ENCODE measurements at places on chromosomes 11 and 22.

GRCh38 chr22:46362934-46363515 lies 27.5 kb downstream of the TRMU start:
- no peak for DNase-seq

GRCh38 chr11:103953797-103954486 lies 82.5 kb upstream of the DDI1 start:
- DNase-seq = no peak

DNA sequence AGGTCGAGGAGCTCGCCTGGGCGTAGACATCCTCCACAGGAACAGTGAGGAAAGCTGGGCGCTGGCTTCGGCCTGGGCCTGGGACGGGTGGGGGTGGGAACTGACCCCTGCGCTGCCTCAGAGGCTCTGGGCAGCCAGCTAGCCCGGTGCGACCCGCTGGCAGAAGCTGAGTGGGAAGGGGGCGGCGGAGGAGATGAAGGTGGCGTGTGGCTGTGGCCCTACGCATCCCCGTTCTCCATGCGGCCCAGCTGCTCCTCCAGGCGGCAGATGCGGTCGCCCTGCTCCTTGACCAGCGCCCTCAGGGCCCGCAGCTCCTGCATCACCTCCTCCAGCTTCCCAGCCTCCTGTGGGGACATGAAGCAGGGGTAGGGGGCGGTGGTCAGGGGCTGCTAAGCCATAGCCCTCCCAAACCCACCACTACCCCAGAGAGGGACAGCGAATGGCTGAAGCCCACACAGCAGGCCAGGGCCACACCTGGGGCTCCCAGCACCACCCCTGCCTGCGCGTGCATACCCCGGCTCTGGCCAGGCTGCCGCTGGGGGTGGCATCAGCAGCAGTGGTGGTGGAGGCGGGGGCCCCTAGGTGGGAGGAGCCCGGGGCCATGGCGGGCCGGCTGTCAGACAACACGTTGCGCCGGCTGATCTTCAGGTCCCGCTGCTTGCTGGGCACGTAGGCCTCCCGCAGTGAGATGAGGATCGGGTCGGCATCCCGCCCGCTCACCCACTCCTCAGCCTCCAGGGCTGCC lies 848 bp upstream of the PTPRCAP start:
- DNase-seq = no peak

DNA sequence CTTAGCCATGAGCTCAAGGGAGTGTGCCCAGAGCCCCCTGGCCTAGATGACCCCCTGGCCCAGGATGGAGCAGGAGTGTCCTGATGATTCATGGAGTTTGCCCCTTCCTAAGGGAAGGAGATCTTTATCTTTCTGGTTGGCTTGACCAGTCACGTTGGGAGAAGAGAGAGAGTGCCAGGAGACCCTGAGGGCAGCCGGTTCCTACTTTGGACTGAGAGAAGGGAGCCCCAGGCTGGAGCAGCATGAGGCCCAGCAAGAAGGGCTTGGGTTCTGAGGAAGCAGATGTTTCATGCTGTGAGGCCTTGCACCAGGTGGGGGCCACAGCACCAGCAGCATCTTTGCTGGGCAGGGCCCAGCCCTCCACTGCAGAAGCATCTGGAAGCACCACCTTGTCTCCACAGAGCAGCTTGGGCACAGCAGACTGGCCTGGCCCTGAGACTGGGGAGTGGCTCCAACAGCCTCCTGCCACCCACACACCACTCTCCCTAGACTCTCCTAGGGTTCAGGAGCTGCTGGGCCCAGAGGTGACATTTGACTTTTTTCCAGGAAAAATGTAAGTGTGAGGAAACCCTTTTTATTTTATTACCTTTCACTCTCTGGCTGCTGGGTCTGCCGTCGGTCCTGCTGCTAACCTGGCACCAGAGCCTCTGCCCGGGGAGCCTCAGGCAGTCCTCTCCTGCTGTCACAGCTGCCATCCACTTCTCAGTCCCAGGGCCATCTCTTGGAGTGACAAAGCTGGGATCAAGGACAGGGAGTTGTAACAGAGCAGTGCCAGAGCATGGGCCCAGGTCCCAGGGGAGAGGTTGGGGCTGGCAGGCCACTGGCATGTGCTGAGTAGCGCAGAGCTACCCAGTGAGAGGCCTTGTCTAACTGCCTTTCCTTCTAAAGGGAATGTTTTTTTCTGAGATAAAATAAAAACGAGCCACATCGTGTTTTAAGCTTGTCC lies 14.3 kb downstream of the ADORA2A start:
- no peak for DNase-seq

DNA sequence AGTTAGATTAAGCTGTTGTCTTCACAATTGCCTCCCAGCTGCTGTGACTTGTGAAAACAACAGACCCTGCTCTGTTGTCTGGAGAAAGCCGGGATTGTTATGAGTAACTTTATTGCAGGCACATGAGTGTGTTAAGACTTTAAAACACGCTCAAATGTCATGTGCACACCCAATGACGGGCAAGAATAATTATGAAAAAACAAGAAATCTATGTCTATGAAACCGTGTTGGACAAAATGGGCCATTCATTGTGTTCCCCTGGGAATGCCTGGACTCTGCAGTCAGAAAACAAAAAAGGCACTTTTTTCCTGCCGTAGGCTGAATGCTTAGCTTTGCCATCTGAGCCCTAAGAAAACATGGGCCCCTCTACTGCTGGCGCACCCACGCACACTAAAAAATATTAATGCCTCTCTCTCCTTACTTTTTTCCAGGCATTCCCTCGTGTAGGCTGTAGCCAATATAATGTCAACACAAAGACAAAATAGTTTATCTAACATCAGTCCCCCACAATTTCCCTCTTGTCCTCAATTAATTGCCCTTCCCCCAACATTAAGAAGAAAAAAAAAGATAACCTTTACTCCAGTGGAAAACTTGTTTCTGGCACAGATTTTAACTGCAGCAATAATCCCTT lies 207.9 kb downstream of the SOX6 start:
- DNase-seq = no peak

- no peak for DNase-seq
Measured at GRCh38 chr11:79390477-79390876, 50.4 kb downstream of the TENM4 start.

DNA sequence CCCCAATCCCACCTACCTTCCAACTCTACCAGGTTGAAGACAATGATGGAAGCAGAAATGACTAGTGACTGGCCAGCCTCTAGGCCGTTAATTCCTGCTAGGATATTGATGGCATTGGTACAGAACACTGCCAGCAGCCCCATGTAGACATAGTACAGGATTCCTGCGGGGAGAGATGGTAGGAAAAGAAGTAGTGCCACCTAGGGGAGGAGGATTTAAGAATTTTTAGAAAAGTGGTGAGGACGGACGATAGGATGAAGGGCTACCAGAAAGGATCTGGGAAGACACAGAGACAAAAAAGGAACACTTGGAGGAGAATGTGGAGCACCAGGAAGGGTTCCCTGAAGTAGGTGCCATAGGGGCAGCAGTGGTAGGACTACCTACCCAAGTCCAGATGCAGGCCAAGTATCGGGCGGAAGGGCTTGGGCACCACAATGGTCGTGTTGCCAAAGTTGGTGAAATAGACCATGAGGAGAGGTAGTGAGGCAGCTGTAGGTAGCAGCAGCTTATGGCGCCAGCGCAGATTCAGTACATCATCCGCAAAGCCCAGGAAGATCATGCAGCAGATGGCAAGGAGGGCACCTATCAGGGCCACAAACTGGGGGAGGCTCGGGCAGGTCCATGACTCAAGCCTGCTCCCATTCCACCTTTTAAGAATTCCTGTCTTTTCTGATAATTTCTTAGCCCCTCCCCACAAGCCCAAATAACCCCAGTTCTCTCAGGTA lies 1.2 kb downstream of the DPAGT1 start:
- peak; percentile 61 for DNase-seq

DNA sequence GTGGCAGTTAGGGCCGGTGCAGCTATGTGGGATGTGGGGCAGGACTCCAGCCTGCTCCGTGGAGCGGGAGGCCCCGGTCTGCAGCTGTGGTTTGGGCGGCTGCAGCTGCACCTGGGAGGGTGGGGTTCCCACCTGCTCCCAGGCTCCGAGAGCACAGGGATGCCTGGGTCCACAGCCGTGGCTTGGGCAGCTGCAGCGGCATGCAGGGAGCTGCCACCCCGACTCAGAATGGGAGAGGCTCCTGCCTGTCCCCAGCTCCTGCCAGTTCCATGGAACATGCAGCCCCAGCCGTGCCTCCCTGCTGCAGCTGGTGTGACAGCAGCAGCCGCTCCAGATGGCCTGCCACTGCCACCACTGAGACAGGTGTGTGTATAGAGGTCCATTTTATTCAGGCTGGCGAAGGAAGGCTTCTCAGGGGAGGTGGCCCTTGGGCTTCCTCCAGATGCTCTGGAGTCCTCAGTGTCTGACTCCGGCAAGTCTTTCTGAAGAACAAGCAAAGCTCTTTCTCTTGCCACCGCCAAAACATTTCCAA lies 21.8 kb upstream of the UPK3A start:
- DNase-seq = no peak

GRCh38 chr11:75208446-75208845 lies 32.1 kb upstream of the TPBGL start:
- DNase-seq = no peak

DNA sequence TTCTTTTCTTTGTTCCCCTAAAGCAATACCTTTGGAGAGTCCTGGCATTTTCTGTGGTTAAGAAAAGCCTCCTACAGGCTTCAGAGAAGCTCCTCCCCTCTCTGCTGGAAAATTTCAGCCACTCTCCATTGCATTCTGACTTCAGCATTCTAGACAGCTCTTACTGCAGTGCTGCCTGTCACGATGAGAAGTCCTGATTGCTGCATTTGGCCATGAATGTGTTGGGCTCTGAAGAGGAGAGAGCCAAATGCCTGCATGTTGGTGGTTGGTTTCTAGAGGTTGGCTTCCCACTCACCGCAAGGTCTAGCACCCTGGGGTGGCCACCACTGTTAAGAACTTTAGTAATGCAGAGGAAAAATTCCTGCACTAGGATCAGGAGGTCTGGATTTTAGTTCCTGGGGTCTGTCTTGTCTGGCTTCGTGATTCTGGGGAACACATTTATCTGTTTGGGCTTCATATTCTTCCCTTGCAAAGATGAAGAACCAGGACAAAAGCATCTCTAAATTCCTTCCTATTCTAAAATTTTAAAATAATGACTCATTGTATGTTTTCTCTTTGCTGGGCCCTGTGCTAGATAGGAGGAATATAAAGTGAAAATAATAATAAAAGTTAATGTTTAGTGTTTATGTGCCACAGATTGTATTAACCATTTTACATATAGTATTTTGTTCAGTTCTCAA lies 38.1 kb downstream of the COA4 start:
- DNase-seq = no peak

All from HCT116 (cell line).